Stimulated activated CD4-positive, alpha-beta T cell treated with anti-CD3 and anti-CD28 coated beads, Interleukin-4, amount 100 ng/mL, for 24 hours (primary cell): ENCODE measurements at places on chromosomes 5 and 9.

DNA sequence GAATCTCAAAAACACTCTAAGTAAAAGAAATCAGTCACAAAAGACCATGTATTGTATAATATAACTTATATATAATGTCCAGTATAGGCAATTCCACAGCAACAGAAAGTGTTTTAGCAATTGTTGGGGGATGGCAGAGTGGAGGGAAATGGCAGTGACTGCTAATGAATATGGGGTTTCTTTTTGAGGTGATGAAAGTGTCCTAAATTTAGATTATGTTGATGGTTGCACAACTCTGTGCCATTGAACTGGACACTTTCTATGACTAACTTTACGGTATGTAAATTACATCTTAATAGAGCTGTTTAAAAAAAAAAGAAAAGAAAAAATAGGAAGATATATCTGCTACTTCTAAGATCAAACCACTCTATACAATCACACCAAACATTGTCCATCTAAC lies 124.9 kb upstream of the ZNF462 start:
- no peak for DNase-seq

- DNase-seq: no peak
Observed at GRCh38 chr9:97666907-97667686, 30.0 kb downstream of the XPA start.

DNA sequence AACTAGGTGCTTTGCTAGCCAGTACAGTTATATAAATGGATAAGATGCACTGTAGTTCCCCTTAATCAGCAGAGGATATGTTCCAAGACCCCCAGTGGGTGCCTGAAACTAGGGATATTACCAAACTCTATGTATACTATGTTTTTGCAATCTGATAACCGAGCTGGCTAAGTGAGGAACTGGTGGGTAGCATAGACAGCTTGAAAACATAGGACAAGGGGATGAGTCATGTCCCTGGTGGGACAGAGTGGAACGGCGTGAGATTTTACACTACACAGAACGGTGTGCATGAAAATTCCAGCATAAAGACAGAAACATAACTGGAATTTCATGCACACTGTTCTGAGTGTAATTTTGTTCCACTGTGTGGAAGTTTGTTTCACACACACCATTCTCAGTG lies 86.9 kb downstream of the BASP1 start:
- no peak for DNase-seq

- no peak for DNase-seq
Observed at GRCh38 chr5:168341178-168341577, 49.7 kb downstream of the WWC1 start.

DNA sequence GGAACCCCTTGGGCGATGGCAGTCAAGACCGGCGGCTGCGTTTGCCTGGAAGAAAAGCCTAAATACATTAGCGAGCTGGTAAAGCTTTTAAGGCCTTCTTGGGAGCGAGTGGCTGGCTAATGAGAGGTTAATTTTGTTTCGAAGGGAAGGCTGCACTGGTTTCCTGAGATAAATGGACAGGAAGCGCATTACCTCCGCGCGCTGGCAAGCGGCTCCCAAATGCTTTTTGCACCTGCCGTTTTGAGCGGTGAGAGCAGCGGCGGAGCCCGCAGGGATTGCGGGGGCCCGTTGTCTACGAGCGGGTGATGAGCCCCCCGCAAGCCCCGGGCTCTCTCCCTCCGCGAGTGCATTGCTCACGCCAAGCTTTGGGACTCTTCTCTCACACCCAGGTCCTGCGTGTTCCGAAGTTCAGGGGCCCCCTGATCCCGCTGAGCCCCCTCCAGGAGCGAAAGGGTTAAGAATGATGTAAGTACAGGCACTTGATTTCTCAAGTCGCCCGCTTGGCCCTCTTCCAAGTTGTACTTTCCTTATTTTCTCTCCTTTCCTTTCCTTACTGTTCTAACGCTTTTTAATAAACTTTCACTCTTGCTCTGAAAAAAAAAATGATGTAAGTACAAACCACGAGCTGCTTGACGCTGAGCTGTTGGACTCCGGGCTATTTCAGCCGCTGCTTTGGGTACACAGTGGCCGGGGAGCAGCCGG lies 3.1 kb upstream of the RGMB start:
- DNase-seq: peak; percentile 33

DNA sequence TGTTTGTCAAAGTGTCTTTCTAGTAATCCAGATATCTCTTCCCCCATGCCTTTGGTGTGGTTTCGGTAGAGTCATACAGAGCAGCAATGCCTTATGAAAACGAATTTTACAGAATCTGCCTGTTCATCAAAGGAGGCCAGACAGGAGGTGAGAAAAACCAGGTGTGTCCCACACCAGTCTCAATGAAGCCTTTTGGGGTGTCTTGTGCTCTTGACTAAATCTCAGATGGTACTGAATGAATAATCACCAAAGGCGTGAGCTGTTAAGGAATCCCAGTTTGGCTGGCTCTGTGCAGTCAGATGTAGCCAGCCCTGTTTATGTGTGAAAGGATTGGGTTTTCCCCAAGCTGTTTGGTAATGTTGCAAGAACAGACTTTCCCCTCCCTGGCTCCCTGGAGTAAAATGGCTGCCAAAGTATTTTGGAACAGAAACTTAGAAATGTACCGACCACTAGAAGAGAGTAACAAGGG lies 70.8 kb upstream of the CDKN2B start:
- DNase-seq: peak; percentile 72

GRCh38 chr9:135332516-135332915 lies 147.1 kb upstream of the PPP1R26 start:
- no peak for DNase-seq

GRCh38 chr9:124465736-124466135 lies 15.5 kb downstream of the ADGRD2 start:
- no peak for DNase-seq

GRCh38 chr9:100216178-100216787 lies 117.2 kb downstream of the INVS start:
- DNase-seq: peak; percentile 68

GRCh38 chr5:179355976-179356974 lies 11.0 kb upstream of the ADAMTS2 start:
- DNase-seq: no peak

DNA sequence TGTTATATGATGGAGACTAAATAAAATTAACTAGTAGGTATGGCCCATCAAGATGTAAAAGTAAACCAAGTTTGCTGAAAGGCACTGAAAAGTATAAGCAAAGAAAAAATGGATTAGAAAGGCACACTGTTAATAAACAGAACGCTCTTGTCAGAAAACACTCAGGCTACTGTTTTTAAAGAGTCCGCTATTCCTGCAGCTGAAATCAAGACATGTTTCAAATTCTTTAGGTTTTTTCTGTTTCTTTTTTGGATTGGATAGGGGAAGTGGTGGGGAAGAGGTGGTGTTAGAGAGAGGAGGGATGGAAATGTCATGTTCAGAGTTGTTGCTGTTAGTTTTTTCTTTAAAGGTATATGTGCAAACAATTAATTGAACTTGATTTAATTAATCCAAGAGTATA lies 17.5 kb downstream of the OSTF1 start:
- no peak for DNase-seq

GRCh38 chr9:15999422-16000339 lies 446.8 kb downstream of the CCDC171 start:
- no peak for DNase-seq
